NCI-H2081 treated with DMSO at 0.1 percent for 48 hours (cell line): ENCODE measurements at places on chromosomes 4 and X.

- no peak for DNase-seq
Observed at GRCh38 chr4:18318682-18319388, 297.3 kb upstream of the LCORL start.

GRCh38 chr4:145540235-145540634 lies 58.6 kb downstream of the SMAD1 start:
- DNase-seq, result no peak

GRCh38 chr4:84378983-84379382 lies 120.1 kb downstream of the NKX6-1 start:
- no peak for DNase-seq

GRCh38 chr4:13656569-13657405 lies 29.3 kb upstream of the BOD1L1 start:
- no peak for DNase-seq

DNA sequence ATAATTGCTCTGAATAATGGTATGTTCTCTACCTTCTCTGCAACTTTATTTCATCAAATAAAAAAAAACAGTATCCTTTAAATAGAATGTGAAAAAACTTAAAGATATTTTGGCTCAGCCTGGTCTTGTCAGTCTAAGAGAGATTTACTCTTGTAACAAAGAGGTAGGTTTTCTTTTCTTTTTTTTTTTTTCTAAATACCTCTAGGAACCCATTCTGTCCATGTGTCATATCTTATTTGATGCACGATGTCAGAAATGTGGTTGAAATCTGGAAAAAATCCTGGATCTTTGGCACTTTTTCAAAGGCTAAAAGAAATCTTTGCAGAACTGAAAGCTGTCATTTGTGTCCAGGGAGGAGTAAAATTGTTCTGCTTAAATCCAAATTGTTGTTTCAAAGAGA lies 17.3 kb upstream of the FGF5 start:
- DNase-seq, result no peak

DNA sequence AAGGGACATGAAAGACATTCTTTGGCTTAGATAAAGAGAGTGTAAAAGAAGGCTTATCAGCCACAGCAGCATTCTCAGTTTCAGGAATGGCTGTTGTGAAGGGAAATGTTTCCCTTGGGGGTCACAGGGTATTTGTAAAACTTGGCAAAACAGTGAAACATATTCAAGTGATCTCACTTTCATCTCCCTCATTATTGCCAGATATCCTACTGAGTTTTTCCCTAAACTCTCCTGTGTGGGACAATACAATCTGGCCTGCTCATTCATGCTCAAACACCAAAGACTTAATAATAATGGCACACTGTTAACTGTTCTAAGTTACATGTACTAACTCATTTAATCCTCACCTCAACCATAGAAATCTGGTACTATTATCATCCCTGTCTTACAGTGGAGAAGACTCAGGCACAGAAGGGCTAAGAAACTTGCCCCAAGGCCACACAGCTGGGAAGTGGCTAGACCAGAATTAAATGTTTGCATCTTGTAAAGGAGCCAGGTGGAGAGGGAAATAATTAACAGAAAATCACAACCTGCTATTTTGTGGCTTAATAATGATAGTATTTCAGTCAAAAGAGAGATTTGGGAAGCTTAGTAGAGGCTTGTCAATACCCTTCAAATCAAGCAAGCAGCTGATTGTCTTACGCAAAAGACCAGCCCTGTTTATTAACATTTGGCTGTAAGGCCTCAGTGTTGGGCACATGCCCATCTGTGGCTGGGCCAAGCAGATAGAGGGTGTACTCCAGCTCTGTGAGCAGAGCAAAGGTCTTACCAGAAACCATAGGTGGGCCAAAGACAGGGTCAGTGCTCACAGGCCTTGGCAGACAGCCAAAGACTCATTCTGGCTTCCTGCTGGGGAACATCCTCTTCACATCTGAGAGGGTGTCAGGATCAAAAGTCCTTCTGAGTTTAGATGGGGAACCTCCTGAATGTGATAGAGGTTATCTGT lies 17.3 kb downstream of the SMPX start:
- DNase-seq, result no peak
